ENCODE measurements at places on chromosomes 12 and 14.

GRCh38 chr14:51507511-51507905, 144.2 kb upstream of the FRMD6 start:
- DNase-seq: no peak

DNA sequence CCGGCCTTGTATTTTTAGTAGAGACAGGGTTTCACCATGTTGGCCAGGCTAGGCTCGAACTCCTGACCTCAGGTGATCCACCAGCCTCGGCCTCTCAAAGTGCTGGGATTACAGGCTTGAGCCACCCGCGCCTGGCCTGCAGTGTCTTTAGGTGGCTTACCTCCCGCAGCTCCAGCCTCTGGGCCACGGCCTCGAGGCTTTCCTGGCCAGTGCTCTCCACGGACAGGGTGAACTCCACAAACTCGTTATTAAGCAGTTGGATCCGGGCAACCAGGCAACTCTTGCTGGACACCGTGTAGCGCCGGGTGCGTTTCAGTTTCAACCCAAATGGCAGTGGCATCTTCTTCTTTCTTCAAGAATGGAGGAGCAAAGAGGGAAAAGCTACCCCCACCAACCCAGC, 4.7 kb downstream of the PTPN21 start:
- DNase-seq: no peak

GRCh38 chr12:31407562-31407961, 81.6 kb upstream of the SINHCAF start:
- no peak for DNase-seq

- DNase-seq: no peak
Measured at GRCh38 chr12:116529686-116530085, 29.5 kb upstream of the MAP1LC3B2 start.

DNA sequence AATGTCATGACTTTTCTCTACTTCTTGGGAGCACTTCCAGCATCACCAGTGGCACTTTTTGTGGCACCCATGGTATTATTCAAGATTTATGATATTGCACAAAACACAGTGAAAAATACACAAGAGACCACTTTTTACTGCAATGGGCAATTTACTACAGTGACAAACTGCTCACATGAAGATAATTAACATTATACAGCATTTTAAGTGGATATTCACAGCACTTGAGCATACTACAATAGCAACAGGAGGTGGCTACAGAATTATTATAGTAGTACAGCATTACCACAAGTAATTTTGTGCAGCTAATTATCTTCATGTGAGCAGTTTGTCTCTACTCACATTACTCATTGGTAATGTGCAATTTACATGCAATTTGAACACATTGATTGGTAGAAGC, 18.3 kb downstream of the IL26 start:
- DNase-seq: no peak

DNA sequence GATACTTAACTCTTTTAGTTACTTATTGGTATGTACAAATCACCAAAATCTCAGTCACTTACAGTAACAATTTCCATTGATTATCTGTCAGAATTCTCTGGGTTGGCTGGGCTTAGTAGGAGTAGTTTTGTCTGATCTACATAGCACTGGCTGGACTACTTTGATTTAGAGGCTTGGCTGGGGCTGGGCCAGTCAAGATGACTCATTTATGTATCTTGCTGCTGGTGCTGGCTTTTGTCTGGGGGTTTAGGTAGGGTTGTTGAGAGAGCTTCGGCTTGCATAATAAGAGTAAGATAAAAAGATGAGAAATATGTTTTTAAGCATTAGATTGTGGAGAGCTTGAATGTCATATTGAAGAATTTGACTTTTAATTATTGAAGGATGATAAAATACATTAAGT, 1093.7 kb downstream of the SLC6A15 start:
- no peak for DNase-seq

DNA sequence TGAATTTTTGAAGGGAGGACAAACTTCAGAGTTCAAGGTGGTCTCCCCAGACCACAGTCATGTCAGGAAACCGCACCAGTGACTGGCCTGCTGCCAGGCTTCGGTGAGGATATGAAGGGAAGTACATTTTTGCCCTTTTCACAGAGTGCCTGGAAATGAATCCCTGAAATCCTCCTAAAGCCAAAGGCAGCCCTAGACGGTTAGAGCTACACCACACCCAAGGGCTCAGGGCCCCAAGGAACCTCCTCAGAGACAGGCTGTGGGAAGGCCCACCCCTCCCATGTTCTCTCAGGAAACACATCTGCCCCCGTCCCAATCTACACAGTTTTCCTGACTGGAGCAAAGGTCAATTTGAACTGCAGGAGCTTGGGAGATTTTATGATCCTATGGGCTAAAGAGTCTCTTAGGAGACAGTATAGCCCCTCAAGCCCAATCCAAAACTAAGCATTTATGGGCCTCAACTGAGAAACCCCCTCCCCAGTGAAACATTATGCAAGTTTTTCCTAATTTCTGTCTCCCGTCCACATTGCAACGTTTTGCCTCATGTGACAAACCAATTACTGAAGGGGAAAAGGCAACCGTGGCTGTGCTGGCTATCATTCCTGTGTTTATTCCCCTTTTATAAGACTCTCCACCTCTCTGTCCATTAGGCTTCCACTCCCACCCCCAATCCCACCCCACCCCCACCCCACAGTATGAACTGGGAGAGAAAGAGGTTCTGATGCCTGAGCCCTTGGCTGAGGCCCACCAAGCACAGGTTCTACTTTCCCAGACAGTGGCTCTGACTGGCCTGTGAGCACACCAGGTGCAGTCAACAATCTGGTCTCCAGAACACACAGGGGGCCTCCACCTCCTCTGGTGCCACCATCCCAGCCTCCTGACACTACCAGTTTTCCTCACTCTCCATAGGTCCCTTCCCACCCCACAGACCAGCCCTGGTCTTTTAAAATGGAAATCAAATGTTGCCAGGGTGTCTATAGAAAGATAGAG, 9.6 kb upstream of the RNASE1 start:
- DNase-seq: no peak

- DNase-seq: no peak
Measured at GRCh38 chr14:68552075-68552474, 240.8 kb downstream of the ZFP36L1 start.

DNA sequence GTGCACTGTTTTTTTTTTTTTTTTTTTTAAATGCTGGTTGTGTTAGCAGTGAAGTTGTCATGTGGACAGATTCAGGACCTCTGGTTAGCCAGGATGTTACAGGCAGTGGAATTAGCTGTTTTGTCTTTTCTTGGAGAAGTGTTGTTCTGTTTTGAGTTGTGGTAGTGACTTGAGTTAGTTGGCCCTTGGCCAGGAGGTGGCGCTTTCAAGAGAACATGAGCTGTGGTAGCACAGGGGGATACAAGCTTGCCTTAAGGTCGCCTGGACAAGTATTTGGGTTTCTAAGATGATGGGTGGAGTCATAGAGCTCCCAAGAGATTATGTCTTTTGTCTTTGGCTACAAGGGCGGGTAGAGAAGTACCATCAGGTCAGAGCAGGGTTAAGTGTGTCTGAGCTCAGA, 33.3 kb upstream of the CCDC198 start:
- no peak for DNase-seq

DNA sequence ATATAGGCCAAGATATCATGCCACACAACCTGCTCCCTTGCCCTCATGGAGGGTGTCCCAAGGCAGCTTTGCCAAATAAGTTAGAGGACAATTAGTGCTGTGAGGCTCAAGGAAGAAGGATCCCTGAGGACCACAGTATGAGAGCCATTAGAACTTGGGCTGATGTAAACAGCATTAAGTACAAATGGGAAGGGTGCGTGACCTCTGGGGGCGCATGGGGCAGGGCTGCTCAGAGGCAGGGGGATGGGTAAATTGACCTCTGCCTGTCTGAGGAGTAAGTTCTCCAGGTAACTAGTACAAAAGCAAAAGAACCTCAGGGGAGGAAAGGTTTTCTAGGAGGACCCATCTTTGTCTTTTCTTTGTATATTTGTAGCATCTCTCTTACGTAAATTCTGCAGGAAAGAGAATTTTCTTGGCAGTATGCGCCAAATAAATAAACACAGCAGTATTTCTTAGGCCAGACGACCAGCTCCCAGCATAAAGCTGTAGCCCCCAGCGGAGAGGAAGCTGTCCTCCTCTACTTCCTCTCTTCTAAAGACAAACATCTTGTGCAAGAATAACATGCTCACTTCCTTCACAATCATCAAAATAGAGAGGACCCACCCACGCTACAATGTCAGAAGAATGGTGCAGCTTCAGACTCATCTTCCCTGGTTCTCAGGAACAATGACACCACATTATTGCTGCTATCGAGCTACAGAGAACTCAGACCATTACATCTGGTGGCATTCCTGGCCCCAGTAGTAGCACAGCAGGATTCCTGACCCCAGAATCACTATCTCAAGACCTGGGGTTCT, 16.4 kb upstream of the VWF start:
- DNase-seq: no peak

GRCh38 chr12:29709496-29710040, 74.2 kb downstream of the TMTC1 start:
- DNase-seq: no peak

GRCh38 chr14:50649691-50650090, 18.4 kb downstream of the SAV1 start:
- DNase-seq: no peak

DNA sequence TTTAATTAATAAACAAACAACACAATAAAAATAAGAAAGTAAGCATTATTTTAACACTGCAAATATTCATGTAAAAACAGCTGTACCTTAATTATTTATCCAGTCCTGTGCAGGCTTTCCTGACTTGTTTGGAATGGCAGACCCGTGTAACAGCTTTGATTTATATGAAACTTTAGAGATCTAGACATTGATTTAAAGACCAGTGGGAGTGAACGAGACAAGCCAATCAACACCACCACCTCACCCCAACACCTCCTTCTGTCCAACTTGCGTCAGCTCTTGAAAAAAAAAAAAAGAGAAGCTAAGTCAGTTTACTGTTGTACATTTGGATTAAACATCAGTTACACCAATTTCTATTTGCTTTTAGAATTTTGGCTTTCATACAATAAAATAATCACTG, 22.3 kb downstream of the SLC38A4 start:
- no peak for DNase-seq

GRCh38 chr14:103541709-103542604, 13.0 kb downstream of the TRMT61A start:
- DNase-seq: no peak

DNA sequence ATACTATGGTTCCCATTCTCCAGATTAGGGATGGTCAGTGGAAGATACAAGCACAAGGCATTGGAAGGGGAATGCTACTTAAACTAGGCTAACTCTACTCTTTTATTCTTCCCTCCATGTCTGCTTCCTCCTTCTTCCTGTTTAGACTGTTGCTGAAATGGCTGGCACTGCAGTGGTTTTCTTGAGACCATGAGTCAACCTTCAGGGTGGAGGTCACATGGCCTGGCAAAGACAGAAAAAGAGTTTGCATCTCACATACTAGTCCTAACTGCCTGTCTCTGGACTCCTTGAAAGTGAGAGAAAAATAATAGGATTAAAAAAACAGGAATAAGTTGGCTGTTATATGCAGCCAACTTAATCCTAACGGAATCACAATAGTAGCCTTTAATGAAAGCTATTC, 37.0 kb downstream of the ALDH1L2 start:
- DNase-seq: no peak

DNA sequence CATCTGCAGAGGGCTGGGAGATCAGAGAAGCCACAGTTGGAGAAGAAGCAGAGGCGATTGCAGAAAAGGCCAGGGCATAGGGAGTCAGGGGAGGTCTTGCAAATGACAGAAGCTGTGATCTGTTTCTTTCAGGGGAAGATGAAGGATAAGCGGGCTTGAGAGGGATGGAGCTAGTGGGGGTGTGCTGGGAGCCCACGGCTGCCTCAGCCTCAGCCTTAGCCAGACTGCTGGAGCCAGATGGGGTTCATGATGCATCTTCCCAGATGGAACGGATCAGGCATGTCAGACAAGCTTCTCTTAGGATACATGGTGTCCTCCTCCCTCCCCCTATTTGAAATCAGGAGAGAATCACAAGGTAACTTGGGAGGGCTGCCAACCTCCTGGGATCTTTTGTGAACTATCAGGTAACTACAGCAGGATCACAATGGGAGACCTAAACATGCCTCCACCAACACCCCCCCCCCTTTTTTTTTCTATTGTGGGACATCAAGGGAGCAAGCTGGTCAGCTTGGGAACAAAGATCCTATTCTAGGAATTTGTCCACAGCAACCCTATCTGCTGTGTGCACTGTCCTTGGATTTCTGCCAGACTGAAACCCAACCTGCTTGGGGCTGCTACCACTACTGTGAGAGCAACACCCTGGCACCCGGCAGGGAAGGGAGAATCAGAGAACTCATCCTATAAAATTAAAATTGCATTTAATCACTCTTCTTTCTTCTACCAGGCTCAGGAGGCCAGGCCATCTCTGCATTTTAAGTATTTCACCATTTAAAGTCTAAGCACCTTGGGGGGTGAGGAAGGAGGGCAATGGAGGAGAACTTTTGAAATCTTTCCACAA, 10.7 kb upstream of the ATP2A2 start:
- no peak for DNase-seq

- no peak for DNase-seq
Measured at GRCh38 chr14:68768316-68768715, 24.6 kb downstream of the ZFP36L1 start.

DNA sequence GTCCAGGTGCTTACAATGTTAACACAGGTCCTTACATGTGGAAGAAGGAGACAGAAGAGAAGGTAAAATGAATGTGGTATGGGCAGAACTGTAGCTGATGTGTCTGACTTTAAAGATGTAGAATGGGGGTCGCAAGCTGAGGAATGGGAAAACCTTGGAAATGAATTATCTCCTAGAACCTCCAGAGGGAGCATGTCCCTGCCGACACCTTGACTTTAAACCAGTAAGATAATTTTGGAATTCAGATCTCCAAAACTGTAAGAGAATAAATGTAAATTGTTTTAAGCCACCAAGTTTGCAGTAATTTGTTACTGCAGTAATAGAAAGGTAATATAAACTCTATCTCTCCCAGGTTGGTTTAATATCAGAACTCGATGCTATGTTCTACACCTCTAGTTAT, 80.1 kb upstream of the ALG10 start:
- DNase-seq: no peak

DNA sequence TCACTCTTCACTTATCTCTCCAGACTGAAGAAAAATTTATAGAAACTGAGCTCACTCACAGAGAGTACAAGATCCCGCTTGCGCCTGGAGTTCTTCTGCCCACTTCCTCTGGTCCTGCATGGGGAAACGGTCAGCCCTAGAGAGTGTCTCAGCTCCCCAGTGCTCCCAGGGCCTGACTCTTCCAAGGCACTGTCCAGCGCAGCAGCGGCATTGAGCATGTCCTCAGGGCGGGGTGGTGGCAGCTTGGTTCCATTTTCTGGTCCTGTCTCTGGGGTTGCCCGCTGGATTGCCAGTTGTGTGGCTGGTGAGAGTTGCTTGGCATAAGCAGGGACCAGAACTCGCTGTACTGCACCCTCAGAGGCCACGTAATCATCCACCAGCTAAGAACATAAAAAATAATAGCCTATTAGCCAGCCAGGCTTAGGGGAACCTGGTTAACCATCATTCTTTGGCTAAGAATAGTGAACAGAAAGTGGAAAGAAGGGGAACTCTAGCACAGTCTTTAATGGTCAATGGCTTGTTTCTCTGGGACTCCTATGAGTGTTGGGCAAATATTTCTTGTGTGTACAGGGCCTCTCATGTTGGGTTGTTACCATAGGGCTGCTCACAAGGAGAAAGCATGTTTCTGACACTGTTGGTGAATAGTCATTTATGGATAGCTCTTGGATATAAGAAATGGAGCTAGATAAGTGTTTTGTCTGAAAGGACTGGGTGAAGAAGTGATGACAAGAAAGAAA, 13.7 kb upstream of the AJUBA start:
- DNase-seq: no peak
